ENCODE measurements at places on chromosomes 6 and 20. TPM values are rescaled to one million over a fixed set of nuclear protein-coding genes. Genes with fewer than 3 reads are reported as not detected.

NAPB gene
- total RNA-seq, result 9.6 TPM

TNFRSF6B gene
- total RNA-seq, result 64.5 TPM

MAP7 gene
- total RNA-seq, result 40.0 TPM

SOX4 gene
- 36.5 TPM for total RNA-seq

NT5E gene
- 41.0 TPM for total RNA-seq

ZNF512B gene
- total RNA-seq, result 19.2 TPM

SF3B5 gene
- 101 TPM for total RNA-seq
